Activated CD8-positive, alpha-beta memory T cell treated with anti-CD3 and anti-CD28 coated beads for 1 hour (primary cell): ENCODE measurements at places on chromosomes 5 and 9.

- DNase-seq, result no peak
Observed at GRCh38 chr5:31023105-31023504, 170.4 kb upstream of the CDH6 start.

GRCh38 chr5:102753889-102754766 lies 977 bp upstream of the PAM start:
- DNase-seq, result no peak

DNA sequence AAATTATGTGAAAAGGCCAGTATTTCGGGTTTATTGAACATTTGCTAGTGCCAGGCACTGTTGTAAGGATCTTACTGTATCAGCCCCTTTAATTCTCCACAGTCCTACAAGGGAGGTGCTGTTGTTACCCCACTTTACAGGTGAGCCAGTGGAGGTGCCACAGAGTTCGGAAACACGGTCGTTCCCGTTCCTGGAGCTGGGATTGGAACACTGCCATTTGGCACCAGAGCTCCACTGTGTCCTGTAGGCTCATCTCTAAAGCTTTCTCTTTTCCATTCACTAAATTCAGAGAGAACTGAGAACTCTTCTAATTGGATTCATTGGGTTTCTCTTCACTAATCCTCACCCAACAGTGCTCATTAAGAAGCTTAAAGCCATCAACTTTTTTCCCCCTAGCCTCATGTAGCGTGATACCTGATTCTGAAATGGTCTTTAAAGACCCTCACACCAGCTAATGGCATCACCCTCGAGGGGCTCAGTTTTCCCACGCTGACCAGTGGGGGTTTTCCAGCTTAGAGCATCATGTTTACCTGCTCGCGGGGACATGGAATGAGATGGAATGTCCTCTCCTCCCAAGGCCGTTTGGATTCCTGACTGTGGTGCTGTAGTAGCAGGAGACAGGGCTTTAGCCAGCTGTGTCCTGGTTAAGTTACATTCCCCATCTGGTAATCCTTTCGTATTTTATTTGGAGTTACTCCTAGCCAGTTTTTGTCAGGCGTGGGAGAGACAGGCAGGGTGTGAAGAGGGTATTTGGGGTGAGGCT lies 5.8 kb downstream of the ERGIC1 start:
- no peak for DNase-seq

DNA sequence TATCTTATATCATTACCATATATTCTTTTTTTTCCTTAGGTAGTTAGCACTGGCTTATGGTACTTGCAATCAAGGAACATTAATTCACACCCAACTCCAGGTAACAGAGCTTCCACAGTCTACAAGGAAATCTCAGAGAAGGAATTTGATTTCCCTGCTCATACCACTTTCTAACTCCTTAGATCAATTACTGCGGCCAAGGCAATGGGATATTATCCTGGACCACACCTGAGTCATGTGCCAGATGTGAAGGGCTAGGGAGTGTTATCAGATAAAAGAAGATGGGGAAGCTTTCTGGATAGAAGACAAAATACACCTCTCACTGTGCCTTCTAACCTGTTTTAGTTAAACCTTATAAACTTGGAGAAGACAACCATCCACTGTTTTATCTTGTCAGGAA lies 181.2 kb downstream of the CCDC192 start:
- DNase-seq, result no peak

- no peak for DNase-seq
Observed at GRCh38 chr9:90568667-90569066, 74.0 kb downstream of the DIRAS2 start.

DNA sequence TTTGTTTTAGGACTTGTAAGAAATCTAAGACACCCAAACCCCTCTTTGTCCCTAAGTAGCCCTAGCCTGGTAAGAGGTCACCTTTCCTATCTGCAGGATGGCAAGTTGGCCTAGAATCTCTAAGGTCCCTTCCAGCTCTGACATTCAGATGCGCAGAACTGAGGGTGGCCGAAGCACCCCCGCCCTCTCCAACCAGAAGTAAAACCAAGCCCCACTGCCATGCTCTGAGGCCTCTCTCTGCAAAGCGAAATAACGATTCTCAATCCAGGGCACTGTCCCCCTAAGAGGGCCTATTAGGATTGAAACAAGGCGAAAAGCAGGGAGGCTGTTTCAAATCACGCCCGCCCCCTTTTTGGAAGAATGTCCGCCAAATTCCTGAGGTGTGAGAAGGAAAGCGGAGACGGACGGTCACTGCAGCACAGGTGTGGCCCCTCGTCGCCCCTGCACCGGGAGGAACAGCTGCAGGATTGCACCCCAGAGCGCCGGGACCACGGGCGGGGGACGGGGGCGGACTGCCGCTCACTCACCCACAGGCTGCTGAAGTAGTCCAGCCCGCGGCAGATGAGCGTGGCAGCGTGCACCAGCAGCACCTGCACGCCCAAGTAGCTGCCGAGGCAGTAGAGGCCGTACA lies 824 bp downstream of the TMEM245 start:
- DNase-seq, result no peak

GRCh38 chr5:159102311-159102934 lies 2.7 kb upstream of the EBF1 start:
- DNase-seq, result no peak
